GM23338 (cell line): ENCODE measurements at places on chromosomes 2 and 18.

- DNase-seq = peak; percentile 65
Observed at GRCh38 chr2:127640082-127641072, 5.6 kb upstream of the GPR17 start.

DNA sequence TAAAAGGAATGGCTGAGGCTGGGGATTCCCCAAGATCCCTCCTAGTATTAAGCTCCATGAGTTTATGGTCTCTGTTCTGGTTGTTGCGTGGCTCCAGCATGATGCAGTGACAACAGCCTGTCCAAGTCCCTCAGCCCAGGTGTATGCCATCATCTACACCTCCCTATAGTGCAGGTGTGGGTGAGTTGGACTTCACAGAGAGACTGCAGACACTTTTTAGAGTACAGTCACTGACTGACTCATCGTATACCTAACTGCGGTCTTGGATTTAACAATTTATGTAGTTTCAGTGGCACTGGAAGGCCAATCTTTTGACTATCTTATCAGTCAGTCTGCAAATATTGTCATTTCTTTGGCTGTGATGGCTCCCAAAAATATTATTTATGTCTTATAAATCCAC lies 415.0 kb downstream of the TMX3 start:
- no peak for DNase-seq

DNA sequence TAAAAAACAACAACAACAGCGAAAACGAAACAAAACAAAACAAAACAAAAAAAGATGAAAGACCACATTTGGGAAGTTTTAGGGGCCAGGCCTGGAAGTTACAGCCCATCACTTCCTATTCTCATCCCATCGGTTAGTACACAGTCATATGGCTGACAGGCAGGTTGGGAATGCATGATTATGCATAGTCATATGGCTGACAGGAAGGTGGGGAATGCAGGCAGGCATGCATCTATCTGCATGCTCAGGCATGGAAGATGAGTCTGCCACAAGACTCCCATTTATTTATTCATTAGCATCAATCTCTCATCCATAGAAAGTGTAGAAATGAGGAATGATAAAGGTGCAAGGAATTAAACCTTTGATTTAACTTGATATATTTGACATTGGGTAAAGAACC lies 325.3 kb upstream of the MEX3C start:
- DNase-seq = no peak

- no peak for DNase-seq
Observed at GRCh38 chr2:1997409-1997808, 253.1 kb upstream of the PXDN start.

DNA sequence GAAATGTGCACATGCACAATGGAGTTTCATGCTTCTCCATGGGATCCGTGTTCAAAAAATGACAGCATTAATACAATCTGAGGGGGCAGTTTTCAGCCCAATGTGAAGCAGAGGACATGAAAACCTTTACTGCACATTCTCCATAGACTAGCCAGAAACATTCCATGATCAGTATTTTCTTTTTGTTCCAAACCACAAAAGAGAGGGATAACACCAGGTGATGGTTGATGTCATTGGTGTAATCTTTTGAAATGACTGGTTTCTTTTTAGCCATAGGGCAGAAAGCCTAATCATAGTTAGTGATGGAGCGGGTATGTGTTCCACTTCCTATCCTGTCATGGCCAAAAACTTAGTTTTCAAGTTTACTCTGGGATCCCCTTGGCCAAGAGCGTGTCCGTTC lies 1.8 kb upstream of the KYNU start:
- no peak for DNase-seq

GRCh38 chr2:112942654-112943002 lies 31.7 kb downstream of the IL37 start:
- DNase-seq = no peak

DNA sequence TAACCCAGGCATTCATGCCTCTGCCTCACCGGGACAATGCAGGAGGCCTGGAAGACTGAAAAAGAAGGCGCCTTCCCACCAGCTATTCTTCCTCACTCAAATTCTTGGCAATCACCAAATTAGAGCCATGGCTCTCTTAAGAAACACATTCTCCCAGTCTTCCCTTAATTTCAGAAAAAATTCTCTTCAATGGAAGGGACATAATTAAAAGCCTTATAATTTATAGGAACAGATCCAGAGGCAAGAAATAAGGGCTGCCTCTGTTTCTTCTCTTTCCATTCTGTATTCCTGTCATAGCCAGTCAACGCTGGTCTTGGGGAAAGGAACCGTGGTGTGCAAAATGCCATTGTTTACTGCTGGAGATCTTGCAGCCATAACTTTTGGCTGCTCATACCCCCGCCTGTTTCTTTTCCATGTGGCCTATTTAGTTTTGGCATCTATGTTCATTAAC lies 32.8 kb downstream of the DTNA start:
- no peak for DNase-seq
